ENCODE measurements at places on chromosomes 6 and 20. TPM values are rescaled to one million over a fixed set of nuclear protein-coding genes. Genes with fewer than 3 reads are reported as not detected.
A peak's percentile ranks its signal among the peaks of the same experiment; 100 is the strongest.

The RAD21L1 gene
- total RNA-seq, result not detected

The GINS1 gene
- 0.33 TPM for total RNA-seq

The POPDC3 gene
- 0.83 TPM for total RNA-seq

The NKAIN4 gene
- total RNA-seq, result 3.6 TPM

DNA sequence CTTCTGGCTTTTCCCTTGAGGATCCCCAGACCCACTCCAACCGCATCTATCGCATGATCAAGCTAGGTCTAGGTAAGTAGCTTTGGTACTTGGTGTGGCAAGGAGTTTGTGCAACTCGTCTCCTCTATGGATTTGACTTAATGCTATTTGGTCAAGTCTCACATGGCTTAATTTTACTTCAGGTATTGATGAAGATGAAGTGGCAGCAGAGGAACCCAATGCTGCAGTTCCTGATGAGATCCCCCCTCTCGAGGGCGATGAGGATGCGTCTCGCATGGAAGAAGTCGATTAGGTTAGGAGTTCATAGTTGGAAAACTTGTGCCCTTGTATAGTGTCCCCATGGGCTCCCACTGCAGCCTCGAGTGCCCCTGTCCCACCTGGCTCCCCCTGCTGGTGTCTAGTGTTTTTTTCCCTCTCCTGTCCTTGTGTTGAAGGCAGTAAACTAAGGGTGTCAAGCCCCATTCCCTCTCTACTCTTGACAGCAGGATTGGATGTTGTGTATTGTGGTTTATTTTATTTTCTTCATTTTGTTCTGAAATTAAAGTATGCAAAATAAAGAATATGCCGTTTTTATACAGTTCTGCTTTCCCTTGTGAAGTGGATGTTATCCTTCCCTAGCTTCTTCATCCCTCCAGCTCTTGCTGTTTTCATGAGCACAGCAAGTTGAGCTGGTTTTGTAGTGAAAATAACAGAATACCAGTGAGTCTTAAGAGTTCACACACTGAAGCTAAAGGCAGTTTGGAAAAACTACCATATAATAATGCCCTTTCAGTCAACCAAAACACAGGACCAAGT, 3.8 kb downstream of the SLC35B2 start:
- H3K27ac ChIP-seq, result no peak overlapping the region
- peaks cover 71% of the 10 kb centered on the region for H3K36me3 ChIP-seq
- H3K4me1 ChIP-seq, result no peaks in the 10 kb centered on the region
- no peak for DNase-seq
- H3K4me3 ChIP-seq, result no peak overlapping the region

- H3K27ac ChIP-seq, result peak overlapping the region; percentile 64
- H3K36me3 ChIP-seq, result no peaks in the 10 kb centered on the region
- peak; percentile 86 for DNase-seq
- peak overlapping the region; percentile 50 for H3K4me3 ChIP-seq
Observed at GRCh38 chr6:1554476-1555310, 55.0 kb upstream of the FOXC1 start.

- no peak overlapping the region for H3K27ac ChIP-seq
- H3K4me3 ChIP-seq, result no peak overlapping the region
- H3K27me3 ChIP-seq, result no peaks in the 10 kb centered on the region
- H3K36me3 ChIP-seq, result peaks cover 82% of the 10 kb centered on the region
- no peak for DNase-seq
Observed at GRCh38 chr6:35475573-35475972, 7.4 kb downstream of the RPL10A start.

DNA sequence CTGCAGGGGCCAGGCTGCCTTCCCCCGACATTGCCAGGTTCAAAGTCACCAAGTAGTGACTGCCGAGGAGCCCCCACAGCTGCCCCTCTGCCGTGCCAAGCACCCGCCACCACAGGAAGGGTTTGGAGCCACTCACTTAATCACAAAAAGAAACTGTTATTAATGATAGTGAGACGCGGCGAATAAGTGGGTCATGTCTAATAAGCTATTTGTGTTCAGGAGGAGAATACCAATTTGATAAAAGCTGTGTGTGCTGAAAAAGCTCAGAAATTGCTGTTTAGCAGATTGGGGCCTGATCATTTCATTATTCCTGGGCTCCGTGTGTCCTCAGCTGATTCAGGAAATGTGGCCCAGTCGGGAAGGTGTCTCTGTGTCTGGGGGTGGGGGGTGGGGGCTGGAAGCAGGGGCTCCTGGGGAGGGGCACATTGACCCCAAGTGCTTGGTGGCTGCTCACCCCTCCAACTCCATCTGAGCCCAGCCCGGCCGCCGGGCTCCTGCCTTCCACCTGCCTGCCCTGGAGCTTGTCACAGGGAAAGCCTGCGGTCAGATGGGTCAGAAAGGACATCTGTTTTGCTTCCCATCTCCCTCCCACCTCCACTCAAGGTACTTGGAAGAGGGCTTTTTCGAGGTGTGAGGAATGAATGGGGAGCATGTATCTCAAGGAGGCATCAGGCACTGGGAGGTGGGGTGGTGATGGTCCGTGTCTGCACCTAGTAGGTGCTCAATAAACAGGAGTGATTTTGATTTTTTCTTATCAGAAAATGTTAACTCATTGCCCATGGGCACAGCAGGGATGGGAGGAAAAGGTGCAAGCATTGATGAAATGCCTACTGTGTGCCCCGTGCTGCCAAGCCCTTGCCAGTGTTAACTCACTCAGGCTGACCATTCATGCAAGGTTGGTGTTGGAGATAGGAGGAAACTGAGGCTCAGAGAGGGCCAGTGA, 3.0 kb downstream of the VSTM2L start:
- no peaks in the 10 kb centered on the region for H3K36me3 ChIP-seq
- no peak for DNase-seq
- H3K27ac ChIP-seq, result no peak overlapping the region

DNA sequence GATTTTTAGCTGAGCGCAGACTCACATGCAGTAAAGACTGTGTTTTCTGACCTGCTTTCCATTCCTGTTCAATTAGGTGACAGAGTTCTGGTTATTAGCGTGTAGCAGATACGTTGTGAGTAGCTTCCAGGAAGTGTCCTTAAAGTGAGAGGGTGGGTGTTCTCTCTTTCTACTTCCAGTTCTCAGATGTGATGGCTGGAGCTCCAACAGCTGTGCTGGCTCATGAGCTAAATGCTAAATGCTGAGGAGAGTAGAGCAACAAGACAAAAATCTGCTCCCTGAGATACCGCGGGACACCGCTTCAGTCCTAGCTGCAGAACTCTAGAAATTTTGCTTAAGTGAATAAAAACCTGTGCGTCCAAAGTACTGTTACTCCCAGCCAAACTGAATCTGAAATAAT, 38.2 kb upstream of the FYN start:
- no peak overlapping the region for H3K4me3 ChIP-seq
- no peaks in the 10 kb centered on the region for H3K36me3 ChIP-seq
- no peaks in the 10 kb centered on the region for H3K27me3 ChIP-seq
- H3K27ac ChIP-seq, result no peak overlapping the region
- no peak for DNase-seq

DNA sequence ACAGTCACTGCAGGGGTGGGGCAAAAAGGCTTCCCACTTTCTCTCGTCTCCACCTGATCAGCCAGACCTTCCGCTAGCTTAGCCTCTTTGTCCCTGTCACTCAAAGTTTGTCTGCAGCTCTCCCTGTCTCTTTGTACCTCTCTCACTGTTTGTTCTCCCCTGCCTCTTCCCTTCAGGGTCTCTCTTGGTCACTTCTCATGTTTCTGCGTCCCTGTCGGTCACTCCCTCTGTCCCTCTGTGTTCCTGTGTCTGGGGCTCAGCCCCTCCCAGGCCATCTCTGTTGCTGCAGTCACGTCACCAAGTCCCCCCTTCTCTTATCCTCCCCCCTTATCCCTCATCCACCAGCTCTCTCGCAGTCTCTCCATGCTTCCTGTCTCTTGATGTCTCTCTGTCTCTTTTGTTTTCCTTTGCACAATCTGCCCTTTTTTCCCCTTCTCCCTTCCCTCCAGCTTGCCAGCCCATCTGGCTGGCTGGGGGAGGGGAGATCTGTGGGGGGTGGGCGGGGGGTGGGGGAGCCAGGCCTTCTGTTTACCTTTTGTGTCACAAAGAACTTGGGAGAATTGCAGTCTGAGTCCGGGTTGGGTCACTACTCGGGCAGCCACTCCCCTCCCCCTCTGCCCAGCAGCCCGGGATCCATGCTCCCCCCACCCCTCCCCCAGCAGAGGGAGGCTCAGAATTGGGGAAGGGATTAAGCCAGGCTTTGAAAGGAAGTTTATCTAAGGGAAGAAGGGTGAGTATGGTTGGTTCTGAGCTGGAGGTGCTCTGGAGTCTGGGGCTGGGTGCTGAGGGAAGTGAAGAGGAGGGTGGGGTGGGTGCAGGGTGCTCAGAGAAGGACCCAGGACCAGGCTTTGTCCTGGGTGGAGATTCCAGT, 32.3 kb downstream of the FOXP4 start:
- H3K4me1 ChIP-seq, result peaks cover 52% of the 10 kb centered on the region
- no peak overlapping the region for H3K4me3 ChIP-seq
- H3K36me3 ChIP-seq, result no peaks in the 10 kb centered on the region
- H3K27ac ChIP-seq, result no peak overlapping the region
- no peaks in the 10 kb centered on the region for H3K27me3 ChIP-seq

DNA sequence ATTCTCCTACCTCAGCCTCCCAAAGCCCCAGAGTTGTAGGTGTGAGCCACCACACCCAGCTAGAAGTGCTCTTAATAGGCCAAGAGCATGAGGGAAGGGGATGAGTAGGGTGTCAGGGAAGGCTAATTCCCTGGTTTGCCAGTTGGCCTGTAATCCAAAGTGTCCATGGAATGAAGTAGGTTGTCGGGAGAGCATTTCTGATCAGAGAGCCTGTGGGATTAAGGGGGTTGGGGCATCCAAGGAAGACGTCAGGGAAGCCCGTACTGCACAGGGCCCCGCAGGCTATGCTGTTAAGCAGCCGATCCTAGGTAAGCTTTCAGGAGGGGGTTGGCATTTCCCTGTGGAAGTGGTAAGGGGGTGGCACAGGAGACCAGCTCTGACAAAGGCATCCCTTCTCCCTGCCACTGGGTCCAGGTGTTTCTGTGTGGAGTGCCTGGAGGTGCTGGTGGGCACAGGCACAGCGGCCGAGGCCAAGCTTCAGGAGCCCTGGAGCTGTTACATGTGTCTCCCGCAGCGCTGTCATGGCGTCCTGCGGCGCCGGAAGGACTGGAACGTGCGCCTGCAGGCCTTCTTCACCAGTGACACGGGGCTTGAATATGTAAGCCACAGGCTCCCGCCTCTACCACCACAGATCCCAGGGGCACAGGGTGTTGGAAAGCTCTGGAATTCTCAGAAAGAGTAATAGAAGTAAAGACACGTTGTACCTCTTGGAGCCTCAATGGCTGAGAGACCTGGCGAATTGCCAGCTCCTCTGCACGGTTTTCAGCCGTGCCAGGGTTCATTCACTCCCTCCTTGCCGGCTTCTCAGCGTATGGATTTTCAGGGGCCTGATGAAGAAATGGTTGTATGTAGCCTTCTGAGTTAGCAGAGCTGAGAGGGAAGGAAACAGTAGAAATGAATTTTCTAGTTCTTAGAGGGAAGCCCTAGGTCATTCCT, 21.4 kb upstream of the MAPRE1 start:
- no peaks in the 10 kb centered on the region for H3K27me3 ChIP-seq
- H3K27ac ChIP-seq, result no peak overlapping the region
- no peak overlapping the region for H3K4me3 ChIP-seq
- no peak for DNase-seq
- no peaks in the 10 kb centered on the region for H3K4me1 ChIP-seq

DNA sequence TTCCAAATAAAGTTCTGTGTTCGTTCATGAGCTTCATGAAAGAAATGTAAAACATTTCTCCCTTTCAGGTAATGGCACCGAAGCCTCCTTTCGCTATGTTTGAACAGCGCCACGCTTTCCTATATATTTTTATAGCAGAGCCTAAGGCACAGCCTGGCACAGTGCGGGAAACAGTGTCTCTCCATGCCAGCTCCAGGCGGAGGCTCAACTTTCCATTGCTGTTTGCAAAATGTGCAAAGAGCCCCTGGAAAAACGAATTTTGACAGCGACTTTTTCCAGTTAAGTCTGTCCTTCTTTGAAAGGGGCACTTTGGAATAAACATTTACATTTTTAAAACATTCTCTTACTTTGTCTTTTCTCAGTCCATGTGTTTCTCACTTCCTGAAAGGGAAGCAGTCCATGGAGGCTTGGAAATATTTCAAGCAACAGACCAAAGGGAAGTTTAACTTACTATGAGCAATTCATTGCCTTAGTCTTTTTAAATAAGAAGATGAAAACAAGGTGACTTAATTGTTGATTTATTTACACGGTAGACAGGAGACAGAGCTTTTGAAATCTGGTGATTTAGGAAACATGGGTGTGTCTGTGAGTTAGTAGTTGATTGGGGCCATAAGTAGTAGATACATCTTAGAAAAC, 769 bp downstream of the CCN6 start:
- no peak overlapping the region for H3K4me3 ChIP-seq
- no peak for DNase-seq
- H3K27ac ChIP-seq, result peak overlapping the region; percentile 27
- no peaks in the 10 kb centered on the region for H3K27me3 ChIP-seq
- H3K4me1 ChIP-seq, result no peaks in the 10 kb centered on the region

DNA sequence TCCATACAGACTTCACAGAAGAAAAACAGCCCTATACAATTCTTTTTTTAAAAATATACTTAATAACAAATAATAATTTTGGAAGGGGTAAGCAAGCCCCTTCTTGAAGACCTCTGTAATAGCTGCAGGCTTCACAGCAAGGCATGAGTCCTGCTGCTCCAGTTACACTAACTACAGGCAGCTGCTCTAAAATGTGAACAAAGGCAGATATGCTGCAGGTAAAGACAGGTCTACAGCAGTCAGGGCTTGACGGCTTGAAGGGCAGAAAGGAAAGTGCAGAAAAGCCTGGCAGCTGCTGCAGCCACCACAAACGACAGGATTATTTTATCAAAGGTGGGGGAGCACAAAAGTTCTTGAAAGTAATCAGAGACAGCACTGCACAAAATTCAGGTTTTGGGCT, 11.3 kb downstream of the FAXC start:
- no peaks in the 10 kb centered on the region for H3K36me3 ChIP-seq
- DNase-seq, result no peak
- no peaks in the 10 kb centered on the region for H3K4me1 ChIP-seq
- H3K27ac ChIP-seq, result peak overlapping the region; percentile 76
- no peaks in the 10 kb centered on the region for H3K27me3 ChIP-seq
- no peak overlapping the region for H3K4me3 ChIP-seq

- H3K27ac ChIP-seq, result no peak overlapping the region
- no peak overlapping the region for H3K4me3 ChIP-seq
- no peak for DNase-seq
- no peaks in the 10 kb centered on the region for H3K27me3 ChIP-seq
- no peaks in the 10 kb centered on the region for H3K4me1 ChIP-seq
Observed at GRCh38 chr6:52966101-52966500, 29.0 kb downstream of the GSTA4 start.

DNA sequence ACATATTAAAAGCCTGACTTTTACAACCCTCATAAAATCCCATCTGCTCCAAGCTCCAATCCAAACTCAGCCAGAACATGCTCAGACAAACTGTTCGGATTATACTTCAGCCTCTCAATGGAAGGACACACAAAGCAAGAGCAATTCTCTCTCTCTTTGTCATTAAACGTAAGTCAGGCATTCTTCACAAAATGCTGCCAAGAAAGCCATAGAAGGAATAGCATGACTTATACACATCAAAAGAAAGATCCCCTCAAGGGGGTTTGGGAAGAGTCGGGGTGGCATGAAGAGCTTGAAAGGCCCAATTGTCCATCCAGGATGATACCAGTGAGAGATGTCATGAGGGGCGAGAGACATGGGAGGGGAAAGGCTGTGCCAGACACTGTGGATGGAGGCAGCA, 268.9 kb downstream of the PREX1 start:
- H3K27me3 ChIP-seq, result no peaks in the 10 kb centered on the region
- no peaks in the 10 kb centered on the region for H3K4me1 ChIP-seq
- no peak for DNase-seq
- H3K27ac ChIP-seq, result no peak overlapping the region
- no peaks in the 10 kb centered on the region for H3K36me3 ChIP-seq

Measured in sigmoid colon (tissue), 7 donors.